ENCODE measurements at places on chromosomes 2 and 18.

- DNase-seq = peak; percentile 55
Measured at GRCh38 chr2:98601532-98602132, 6.7 kb downstream of the COA5 start.

DNA sequence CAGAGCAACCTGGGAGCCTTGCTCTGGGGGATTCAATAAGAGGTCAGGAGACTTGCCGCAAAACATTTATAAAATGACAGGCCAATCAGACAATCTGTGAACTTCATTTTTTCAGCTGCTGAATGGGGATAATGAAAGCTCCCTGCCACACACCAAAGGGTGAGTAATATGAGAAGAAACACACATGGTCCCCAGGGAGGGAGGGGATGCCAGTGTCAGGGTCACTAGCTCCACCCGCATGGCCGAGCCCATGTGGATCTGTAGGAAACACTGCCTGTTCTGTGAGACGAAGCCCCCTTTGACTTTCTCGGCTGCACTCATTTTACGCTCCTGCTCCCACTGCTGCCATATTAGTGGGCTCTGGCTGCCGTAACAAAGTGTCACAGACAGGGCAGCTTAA lies 521.0 kb upstream of the RAB6C start:
- DNase-seq = no peak

DNA sequence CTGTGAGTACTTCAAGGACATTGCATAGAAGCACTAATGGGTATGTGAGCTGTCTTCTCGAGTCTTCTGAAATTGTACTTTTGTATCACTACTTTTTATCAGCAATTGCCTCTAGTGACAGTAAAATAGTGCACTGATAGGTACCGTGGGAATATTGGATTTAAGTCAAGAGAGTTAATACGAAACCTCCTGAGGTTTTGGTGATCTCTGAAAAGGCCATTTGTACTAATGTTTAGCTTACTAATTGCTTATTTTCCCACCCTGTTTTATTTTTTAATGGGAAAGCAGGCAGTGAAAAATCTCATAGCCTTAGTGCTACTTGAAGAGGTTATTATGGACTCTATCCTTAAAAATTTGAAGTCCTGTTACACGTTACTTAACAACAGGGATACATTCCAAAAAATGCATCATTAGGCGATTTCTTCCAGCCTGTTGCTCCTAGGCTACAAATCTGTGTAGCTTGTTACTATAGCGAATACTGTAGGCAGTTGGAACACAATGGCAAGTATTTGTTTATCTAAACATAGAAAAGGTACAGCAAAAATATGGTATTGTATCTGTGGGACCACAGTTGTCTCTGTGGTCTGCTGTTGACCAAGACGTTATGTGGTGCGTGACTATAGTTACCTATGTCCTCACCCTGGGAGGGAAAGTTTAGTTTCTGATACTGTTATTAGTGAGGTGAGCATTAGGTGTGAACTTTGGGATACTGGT lies 65.9 kb downstream of the CAB39 start:
- DNase-seq = no peak

- no peak for DNase-seq
Measured at GRCh38 chr2:10556271-10557140, 108.4 kb upstream of the ODC1 start.

GRCh38 chr2:11133238-11133935 lies 21.9 kb upstream of the SLC66A3 start:
- DNase-seq = peak; percentile 28
